ENCODE measurements at places on chromosomes 2 and 18. TPM values are rescaled to one million over a fixed set of nuclear protein-coding genes. Genes with fewer than 3 reads are reported as not detected.
A peak's percentile ranks its signal among the peaks of the same experiment; 100 is the strongest.

The KIF5C gene
- 1.5 TPM for polyA plus RNA-seq

DNA sequence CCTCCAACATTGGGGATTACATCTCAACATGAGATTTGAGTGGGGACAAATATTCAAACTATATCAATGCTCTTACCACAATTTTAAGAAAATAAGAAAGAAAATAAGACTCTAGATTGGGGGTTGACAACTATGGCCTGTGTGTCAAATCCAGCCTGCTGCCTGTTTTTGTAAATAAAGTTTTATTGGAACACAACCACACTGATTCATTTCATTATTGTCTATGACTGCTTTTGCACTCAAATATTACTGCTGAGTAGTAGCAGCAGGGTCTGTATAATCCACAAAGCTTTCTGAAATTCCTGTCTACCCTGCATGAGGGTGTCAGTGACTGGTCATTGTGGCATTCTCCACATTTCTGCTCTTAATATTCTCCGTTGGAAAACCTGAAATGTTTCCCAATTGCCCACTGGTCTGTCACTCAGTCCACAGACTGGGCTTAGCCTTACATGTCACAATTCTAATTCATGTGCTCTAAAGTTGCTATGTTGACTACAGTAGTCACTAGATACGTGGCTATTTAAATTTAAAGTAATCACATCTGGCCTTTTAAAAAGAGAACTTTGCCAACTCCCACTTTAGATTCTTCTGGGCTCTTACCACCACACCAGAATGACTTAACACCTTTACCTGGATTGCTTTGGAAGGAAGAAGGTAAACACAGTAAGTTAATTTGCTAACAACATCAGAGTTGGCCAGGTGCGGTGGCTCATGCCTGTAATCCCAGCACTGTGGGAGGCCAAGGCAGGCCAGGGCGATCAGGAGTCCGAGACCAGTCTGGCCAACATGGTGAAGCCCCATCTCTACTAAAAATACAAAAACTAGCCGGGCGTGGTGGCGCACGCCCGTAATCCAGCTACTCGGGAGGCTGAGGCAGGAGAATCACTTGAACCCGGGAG, 86.9 kb downstream of the CLHC1 start:
- DNase-seq: no peak

The RPRM gene
- 6.5 TPM for polyA plus RNA-seq

DNA sequence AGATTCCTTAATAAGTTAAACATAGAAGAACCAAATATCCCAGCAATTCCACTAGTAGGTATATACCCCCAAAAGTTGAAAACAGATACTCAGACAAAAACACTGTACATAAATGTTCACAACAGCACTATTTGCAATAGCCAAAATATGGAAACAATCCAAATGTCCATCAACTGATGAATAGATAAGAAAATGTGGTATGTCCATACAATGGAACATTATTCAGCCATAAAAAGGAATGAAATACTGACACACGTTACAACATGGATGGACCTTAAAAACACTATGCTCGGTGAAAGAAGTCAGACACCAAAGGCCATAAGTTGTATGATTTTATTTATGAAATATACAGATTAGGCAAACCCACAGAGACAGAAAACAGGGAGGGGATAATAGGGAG, 12.5 kb downstream of the TMEM178A start:
- no peak for DNase-seq

GRCh38 chr2:37760471-37760870, 89.0 kb upstream of the CDC42EP3 start:
- no peak for DNase-seq

GRCh38 chr2:23940718-23941620, 706 bp downstream of the UBXN2A start:
- DNase-seq: peak; percentile 55

The AMER3 gene
- not detected for polyA plus RNA-seq

GRCh38 chr18:10153924-10154752, 240.3 kb downstream of the VAPA start:
- DNase-seq: no peak

DNA sequence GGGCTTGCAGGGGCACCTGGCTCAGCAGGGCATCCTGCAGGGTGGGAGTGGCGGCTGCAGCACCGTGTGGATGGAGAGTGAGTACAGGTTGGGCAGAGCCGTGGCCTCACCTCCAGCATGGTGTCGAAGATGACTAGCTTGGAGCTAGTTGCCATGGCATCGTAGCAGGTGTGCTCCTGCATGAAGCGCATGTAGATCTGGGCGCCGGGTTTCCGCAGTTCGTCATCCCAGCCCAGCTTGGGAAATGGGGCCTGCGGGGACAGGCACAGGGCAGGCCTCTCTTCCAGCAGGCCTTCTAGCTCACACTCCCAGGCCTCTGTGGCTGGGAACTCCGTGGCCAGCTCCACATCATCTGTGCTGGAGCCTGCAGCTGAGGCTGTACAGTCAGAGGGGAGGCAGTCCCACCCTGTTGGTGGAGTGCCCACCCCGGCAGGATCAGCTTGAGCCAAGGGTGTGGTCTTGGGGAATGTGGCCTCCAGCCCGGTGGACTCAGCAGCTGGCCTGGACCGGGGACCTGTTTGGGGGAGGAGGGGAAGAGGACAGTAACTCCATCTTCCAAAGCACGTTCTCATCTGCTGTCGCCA, 1.6 kb downstream of the PRKAG3 start:
- peak; percentile 69 for DNase-seq
